ENCODE measurements at places on chromosomes 7 and 10.
A peak's percentile ranks its signal among the peaks of the same experiment; 100 is the strongest.

- no peak for DNase-seq
These were observed 96.3 kb downstream of the RAB11FIP2 start for GRCh38 chr10:117950408-117950807.

- DNase-seq, result peak; percentile 95
These were observed 76.6 kb upstream of the DGKI start for GRCh38 chr7:137923380-137923779.

GRCh38 chr10:95341716-95342130 lies 50.9 kb upstream of the PDLIM1 start:
- DNase-seq, result peak; percentile 29

GRCh38 chr7:33530664-33531063 lies 374.7 kb upstream of the BMPER start:
- no peak for DNase-seq

DNA sequence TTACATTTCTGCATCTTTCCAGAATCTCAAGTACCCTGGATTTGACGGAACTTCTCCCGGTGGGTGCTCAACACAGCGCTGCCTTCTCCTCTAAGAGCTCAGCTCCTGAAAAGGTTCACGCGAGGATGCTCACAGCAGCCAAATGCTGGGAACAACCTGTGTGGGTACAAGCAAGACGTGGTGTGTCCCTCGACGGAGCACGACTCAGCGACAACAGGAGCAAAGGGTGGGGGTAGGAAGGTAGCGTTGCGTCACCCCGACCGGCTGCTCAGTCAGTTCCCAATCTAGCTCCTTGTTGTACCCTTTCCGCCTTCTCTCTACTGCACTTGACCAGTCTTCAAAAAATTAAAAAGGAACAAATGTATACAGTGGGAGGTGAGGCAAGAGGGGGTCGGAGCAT lies 117.3 kb downstream of the PTPRN2 start:
- no peak for DNase-seq

GRCh38 chr7:33039257-33039902 lies 23.2 kb downstream of the NT5C3A start:
- DNase-seq, result peak; percentile 66

DNA sequence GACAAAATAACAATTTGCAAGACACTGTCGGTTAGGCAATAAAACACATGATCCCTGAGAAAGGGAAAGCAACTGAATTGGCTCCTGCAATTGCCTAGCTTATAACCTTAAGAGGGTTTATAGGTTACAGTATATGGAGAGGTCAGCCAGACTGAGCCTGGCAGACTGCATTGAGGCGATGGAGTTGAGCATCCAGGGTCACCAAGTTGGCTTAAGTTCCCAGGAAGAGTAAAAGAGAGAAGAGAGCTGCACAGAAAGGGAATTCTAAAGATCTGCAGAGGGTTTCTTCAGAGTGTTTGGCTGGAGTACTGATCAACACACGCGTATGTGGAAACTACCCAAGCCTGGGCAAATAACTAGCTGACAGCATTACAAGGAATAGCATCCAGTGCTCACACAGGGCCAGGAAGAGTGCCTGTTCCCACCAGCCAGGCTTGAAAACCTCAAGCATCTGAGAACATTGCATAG lies 11.2 kb downstream of the ANKMY2 start:
- no peak for DNase-seq

DNA sequence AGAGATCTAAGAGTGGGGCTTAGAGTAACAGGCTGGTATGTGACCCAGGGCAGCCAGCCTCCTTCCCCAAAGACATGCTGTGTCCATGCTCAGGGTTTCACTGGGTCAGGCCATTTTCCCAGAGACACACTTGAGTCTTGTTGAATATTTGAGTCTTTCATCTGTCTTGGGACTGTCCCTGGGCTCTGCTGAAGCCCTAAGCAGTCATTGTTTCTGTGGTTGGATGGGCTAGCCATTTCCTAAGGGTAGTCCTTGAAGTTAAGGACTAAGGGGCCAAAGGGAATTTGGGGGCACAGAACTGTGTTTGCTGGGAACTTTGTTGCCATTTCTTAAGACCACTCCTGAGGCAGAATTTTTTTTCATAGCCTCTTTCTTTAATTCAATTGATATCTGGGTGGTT lies 98.4 kb upstream of the SAMD8 start:
- no peak for DNase-seq

GRCh38 chr7:5484921-5485320 lies 61.3 kb upstream of the TNRC18 start:
- no peak for DNase-seq

Measured in GM23248 (cell line).